ENCODE measurements at places on chromosomes 6 and 20.

GRCh38 chr20:42067174-42067573, 449.0 kb upstream of the CHD6 start:
- no peaks in the 10 kb centered on the region for H3K4me1 ChIP-seq
- H3K27ac ChIP-seq: no peak overlapping the region
- H3K4me3 ChIP-seq: no peak overlapping the region
- no peaks in the 10 kb centered on the region for H3K27me3 ChIP-seq
- H3K36me3 ChIP-seq: no peaks in the 10 kb centered on the region
- DNase-seq: no peak

DNA sequence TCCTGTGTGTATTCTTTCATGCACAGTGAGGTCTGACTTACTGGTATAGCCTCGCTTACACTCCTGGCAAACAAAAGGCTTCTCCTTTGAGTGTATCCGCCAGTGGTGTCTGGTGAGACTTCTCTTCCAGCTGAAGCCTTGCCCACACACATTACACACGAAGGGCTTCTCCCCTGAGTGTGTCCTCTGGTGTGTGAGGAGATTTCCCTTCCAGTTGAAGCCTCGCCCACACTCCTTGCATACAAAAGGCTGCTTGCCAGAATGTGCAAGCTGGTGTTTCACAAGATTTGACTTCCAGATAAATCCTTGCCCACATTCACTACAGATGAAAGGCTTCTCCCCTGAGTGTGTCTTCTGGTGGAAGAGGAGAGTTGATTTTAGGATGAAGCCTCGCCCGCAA, 21.5 kb downstream of the ZNF337 start:
- H3K27ac ChIP-seq: no peak overlapping the region
- no peak overlapping the region for H3K4me3 ChIP-seq
- H3K27me3 ChIP-seq: no peaks in the 10 kb centered on the region
- H3K36me3 ChIP-seq: peaks cover 68% of the 10 kb centered on the region
- DNase-seq: no peak

DNA sequence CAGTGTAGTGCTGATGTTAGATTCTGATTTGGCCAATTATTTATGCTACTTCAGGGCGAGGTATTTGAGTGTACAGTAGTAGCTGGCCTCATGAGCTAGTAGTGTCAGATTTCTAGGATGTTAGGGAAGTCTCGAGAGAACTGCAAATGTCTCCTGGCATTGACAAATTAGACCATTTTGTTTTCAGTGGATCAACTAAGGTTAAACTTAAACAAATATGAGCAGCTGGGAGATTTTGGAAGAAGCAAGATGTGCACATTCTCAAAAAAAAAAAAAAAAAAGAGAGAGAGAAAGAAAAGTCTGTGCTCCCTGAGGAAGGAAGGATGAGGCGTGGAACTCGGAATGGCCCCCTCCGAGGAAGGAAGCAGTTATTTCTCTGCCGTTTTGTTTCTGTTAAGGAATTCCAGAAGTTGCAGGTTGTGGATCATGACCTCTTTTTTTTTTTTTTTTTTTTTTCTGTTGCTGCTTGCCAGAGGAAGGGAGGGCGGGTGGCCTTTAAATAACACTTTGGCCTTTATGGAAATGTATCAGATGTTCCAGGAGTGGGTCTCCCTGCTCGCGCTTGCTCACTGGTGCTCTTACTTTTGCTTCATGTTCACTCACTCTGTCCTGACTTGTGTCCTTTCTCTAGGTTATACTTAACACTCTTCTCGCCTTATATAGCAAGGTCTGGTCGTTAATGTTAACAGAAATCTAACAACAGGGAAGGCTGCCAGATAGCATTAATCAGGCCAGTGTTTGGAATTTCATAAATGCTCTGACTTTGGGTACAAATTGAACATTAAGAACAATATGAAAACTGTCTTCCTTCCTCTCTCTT, 124.4 kb downstream of the TCP11 start:
- peaks cover 3% of the 10 kb centered on the region for H3K4me1 ChIP-seq
- peaks cover 5% of the 10 kb centered on the region for H3K36me3 ChIP-seq
- H3K4me3 ChIP-seq: no peak overlapping the region
- no peaks in the 10 kb centered on the region for H3K27me3 ChIP-seq
- no peak overlapping the region for H3K27ac ChIP-seq

DNA sequence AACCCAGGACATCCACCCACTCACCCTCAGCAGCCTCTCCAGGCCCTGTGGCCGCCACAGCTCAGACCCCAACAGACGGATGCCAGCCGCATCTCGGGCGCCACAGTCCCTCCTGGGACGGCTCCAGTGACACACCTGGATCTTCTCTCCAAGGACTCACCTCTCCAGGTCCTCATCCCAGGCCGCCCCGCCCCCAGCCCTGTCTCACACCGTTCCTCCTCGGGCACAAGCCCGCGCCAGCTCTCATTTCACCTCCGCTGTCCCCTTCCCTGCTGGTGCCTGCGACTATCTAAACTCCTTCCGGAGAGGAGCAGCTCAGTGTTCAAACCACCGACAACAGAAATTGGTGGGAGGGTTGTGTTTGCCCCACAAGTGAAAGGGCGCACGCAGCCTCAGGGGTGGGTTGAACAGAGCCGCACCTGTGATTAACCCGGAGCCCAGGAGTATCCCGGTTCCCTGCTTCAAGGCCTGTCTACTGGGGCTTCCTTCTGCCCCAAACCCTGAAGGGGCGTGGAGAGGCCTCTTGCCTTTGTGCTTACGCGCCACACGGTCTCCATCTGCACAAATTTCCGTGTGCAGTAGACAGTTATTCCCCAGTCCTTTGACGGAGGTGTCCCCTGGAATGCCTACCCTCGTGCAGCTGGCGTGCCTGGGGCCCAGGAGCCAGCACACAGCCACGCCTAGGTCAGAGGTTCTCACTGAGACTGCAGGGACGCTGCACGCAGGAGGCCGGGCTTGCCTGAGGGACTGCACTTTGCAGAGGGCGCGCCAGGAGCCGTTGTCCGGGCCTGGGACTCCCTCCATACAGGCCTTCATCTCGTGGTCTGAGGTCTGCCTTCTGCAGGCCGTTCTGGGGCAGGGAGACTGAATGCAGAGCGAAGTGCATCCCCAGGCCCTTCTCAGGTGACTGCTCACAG, 232.7 kb downstream of the DLL1 start:
- DNase-seq: no peak
- H3K27ac ChIP-seq: no peak overlapping the region
- H3K36me3 ChIP-seq: no peaks in the 10 kb centered on the region
- no peaks in the 10 kb centered on the region for H3K27me3 ChIP-seq

Data from activated CD4-positive, alpha-beta memory T cell treated with anti-CD3 and anti-CD28 coated beads for 36 hours (primary cell).